NCI-H345 (cell line): ENCODE measurements at places on chromosomes 6 and 20.

GRCh38 chr20:61573415-61574305 is 321.6 kb downstream of the CDH4 start:
- DNase-seq: no peak

- DNase-seq: no peak
These were observed 46.2 kb downstream of the NHLRC1 start for GRCh38 chr6:18076231-18076630.

- DNase-seq: no peak
These were observed 253.7 kb upstream of the RUNX2 start for GRCh38 chr6:45074439-45074838.

DNA sequence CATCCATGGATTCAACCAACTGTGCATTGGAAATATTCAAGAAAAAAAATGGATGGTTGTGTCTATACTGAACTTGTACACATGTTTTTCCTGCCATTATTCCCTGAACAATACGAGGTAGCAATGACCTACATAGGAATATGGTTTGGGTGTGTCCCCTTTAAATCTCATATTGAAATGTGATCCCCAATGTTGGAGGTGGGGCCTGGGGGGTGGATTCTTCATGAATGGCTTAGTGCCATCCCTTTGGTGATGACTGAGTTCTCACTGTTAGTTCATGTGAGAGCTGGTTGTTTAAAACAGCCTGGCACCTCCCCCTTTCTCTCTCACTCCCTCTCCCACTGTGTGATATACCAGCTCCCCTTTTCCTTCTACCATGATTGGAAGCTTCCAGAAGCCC is 139.8 kb upstream of the BACH2 start:
- no peak for DNase-seq

- DNase-seq: no peak
These were observed 11.7 kb downstream of the TMEM244 start for GRCh38 chr6:129849456-129849855.

GRCh38 chr6:41997456-41997855 is 52.9 kb upstream of the TAF8 start:
- no peak for DNase-seq

DNA sequence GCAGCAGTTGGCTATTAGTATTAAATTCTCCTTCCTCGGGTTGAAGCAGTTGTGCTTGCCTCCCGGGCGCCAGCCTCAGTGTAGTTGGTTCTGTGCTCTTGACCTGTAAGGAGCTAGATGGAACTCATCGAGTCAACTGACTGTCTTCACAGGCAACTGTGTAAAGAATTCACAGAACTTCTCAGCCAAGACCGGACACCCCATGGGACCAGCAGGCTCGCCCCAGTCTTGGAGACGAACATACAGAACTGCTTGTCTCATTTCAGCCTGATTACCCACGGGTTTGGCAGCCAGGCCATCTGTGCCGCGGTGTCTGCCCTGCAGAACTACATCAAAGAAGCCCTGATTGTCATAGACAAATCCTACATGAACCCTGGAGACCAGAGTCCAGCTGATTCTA is 8.5 kb downstream of the TFAP2C start:
- DNase-seq: no peak

DNA sequence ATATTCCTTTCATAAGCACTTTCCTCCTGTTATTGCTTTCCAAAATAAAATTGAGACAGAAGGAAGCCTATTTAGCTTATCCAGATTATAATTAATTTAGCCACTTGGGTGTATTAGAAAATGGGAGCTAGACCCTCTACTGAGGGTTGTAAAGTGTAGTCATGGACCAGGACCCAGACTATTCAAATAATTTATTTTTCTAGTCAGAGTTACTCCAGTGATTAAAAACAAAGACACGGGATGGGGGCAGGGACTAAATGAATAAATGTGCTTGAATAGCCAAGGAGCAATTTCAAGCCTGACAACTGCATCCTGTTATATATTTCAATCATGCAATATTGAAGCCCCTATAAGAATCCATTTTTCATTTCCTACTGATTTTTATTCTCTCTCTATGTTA is 41.6 kb downstream of the KLHL32 start:
- no peak for DNase-seq

DNA sequence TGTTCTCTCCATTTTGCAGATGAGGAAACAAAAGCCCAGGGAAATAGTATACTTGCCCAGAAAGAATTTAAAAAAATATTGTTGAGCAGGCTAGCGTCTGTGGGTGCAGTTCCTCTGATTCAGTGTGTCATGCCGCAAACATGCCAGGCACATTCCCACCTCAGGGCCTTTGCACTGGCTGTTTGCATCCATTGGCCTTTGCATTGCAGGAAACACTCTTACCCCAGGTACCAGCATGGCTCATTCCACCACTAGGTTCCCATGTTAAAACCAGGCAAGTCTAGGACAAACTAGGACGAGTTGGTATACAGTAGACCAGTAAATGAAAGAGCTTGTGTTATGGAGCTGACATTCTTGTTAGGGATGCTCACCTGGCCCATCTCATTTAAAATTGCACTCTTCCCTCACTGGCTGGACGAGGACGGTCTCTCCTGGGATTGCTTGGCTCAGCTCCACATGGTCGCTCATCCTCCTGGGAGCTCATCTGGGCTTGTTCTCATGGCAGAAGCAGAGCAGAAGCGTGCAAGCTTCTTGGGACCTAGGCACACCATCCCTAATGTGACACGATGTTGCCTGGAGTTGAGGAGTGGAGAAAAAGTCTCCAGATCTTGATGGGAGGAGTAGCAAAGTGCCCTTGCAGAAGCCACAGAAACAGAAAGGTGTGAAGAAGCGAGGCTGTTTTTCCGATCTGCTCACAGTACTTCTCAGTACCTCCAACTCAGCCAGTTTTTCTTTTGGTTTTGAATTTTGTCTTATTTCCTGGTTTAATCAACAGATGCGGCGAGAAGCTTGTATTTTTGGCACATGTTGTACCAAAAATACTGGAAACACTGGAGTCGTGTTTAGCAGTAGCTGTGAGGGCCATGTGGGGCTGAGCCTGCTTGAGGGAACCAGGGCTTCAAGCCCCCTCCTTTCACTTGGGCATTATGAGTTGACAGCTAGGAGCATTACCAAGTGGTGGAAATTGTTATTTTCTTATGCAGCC is 13.9 kb downstream of the ZNF831 start:
- no peak for DNase-seq

DNA sequence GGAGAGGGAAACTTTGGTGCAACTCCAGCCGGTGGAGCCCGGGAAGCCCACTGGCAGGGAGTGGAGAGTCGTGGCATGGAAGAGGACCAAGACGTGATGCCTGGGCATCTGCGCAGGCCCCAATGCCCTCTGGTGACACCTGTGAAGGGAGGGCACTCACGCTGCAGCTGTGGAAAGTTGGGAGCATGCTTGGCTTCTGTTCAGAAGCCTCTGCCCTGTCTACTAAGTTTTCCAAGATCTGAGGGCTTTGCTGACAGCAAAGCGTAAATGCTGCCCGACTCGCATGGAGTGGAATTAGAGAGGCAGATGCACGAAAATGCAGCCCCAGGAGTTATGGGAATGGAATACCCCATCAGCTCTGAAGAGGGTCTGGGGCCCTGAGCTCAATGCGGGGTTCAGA is 75.7 kb downstream of the SYNDIG1 start:
- DNase-seq: no peak

DNA sequence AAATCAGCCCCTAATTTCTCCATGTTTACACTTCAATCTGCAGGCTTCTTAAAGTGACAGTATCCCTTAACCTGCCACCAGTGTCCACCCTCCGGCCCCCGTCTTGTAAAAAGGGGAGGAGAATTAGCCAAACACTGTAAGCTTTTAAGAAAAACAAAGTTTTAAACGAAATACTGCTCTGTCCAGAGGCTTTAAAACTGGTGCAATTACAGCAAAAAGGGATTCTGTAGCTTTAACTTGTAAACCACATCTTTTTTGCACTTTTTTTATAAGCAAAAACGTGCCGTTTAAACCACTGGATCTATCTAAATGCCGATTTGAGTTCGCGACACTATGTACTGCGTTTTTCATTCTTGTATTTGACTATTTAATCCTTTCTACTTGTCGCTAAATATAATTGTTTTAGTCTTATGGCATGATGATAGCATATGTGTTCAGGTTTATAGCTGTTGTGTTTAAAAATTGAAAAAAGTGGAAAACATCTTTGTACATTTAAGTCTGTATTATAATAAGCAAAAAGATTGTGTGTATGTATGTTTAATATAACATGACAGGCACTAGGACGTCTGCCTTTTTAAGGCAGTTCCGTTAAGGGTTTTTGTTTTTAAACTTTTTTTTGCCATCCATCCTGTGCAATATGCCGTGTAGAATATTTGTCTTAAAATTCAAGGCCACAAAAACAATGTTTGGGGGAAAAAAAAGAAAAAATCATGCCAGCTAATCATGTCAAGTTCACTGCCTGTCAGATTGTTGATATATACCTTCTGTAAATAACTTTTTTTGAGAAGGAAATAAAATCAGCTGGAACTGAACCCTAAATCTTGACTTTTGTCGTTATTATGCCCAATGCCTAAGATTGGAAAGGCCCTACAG is 4.5 kb downstream of the SOX4 start:
- no peak for DNase-seq

DNA sequence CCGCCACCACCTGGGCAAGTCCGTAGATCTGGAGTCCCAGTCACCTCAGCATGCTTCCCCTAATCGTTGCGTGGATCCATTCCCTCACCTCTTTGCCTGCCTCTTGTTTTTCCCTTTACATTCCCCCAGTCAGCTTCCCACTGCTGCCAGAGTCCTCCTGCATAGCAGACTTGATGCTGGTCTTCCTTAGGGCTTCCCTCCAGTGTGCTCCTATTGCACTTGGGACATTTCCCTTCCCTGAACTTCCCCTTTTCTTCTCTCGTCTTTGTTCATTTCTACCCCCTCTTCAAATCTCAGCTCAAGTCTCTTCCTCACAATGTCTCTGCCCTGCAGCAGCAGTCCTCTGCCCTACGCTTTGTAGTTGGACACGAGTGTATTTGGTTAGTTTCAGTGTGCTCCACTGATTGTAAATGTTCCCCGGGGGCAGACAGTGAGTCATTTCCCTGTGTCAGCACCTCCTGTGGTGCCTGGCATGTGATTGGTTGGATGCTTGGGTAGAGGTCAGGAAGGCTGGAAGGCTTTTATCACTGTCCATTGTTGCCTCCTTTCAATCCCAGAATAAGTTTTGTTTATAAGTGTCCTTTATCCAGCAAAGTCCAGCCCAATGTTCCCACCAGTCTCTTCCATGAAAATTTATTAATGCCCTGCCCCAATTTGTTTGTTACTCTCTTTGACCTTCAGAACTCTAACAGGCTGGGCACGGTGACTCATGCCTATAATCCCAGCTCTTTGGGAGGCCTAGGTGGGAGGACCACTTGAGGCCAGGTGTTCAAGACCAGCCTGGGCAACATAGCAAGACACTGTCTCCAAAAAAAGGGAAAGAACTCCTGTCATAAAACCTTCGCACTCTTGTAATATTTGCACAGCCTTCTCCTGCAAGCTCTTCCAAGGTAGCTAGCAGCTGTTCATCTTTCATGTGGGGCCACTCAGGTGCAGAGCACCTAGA is 38.3 kb downstream of the FAM120B start:
- peak; percentile 20 for DNase-seq

DNA sequence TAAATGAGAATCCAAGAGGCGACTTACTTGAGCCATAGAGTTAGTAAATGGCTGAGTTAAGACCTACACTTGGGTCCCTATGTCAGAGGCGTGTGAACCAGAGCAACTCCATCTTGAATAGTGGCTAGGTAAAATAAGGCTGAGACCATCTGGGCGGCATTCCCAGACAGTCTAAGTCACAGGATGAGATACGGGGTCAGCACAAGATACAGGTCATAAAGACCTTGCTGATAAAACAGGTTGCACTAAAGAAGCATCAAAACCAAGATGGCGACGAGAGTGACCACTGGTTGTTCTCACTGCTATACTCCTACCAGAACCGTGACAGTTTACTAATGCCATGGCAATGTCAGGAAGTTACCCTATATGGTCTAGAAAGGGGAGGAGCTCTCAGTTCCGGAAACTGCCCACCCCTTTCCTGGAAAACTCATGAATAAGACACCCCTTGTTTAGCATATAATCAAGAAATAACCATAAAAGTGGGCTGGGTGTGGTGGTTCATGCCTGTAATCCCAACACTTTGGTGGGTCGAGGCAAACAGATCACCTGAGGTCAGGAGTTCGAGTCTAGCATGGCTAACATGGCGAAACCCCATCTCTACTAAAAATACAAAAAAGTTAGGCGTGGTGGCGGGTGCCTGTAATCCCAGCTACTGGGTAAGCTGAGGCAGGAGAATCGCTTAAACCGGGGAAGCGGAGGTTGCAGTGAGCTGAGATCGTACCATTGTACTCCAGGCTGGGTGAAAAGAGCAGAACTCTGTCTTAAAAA is 43.9 kb upstream of the EEF1A1 start:
- DNase-seq: no peak

DNA sequence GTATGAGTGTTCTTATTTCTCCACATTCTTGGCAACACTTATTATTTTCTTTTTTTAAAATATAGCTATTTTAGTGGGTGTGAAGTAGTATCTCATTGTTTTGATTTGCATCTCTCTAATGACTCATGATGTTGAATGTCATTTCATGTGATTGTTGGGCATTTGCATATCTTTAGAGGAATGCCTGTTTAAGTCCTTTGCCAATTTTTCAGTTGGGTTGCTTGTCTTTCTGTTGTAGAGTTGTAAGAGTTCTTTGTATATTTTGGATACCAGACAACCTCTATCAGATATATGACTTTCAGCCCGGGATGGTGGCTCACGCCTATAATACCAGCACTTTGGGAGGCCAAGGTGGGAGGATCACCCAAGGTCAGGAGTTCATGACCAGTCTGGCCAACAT is 5.1 kb upstream of the POPDC3 start:
- DNase-seq: no peak

GRCh38 chr20:14384416-14385175 is 47.2 kb upstream of the FLRT3 start:
- DNase-seq: no peak

DNA sequence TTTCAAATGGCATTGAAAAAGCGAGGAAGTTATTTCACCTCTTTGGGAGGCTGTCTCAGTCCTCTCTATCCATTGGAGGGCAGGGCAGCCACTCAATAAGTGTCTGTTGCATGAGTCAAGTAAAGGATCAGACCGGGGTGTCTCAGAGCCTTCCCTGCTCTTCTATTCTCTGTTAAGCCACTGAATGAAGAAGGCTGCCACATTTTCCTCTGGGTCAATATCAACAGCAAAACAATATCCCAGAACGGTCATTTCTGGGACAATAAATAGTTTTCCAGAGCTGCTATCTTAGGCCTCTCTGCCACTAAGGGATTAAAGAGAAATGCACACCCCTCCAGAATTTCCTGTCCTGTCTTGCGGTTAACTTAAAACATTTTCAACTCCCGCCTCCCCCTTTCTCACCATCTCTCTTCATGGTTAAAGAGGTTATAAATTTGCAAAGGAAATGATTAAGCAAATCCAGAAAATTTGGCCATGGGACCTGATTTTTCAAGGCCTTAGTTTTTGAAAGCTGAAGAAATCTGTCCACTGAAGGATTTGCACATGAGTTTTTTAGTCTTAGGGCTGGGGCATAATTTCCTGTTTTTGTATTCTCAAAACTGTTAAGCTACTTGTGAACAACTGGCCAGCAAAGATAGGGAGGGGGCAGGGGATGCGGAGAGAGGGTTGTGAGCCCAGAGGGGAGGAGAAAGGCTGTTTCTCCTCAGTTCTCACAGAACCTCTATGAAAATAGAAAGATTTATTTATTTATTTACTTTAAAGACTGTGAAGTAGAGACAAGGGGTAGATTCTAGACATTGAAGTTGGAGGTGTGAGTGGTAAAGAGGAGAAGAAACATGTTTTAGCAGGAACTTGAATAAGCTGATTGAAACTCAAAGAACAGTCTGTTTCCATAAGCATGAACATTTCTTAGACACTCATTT is 135.7 kb downstream of the BCAS1 start:
- no peak for DNase-seq
